ENCODE measurements at places on chromosomes 12 and 14.

DNA sequence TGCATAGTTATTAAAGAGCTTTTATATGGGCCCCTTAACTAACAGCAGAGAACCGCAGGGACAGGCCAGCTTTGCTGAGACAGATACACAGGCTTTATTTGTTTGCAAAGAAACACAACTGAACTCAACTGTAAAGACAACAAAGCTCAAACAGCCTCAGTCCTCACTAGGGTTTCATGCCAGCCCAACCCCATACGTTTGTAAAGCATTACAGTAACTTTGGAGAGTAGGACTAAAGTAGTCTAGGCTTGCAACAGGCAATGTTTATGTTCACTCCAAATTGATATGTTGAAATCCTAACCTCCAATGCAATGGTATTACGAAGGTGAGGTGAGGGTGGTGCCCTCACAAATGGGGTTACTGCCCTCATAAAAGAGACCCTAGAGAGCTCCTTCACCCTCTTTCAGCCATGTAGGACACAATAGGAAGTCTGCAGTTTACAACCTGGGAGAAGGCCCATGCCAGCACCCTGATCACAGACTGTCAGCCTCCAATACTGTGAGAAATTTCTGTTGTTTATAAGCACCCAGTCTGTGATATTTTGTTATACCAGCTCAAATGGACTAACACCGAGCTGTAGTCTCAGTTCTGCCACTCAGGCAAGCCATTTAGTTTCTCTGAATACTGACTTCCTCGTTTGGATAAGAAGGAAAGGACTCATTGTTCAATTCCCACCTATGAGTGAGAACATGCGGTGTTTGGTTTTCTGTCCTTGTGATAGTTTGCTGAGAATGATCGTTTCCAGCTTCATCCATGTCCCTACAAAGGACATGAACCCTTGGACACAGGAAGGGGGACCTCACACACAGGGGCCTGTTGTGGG lies 35.2 kb downstream of the PPM1H start:
- DNase-seq: no peak

DNA sequence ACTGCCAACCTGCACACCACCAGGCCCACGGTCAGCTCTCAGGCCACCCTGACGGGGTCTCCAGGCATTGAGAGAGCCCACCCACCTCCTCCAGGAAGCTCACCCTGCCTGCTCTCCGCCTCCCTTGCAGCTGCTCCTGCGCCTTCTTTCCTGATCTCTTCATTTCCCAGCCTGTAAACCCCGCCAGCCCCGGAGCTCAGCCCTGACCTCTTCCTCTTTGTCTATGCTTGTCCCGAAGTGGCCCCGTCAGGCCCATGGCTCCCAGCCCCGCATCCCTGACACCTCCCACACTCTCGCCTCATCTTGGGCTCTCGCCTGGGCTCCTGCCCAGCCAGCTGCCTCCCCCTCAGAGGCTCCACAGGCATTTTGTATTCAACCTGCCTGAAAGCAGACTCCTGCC lies 139.3 kb downstream of the CALM1 start:
- no peak for DNase-seq

- no peak for DNase-seq
Measured at GRCh38 chr14:34237081-34237480, 225.0 kb downstream of the SPTSSA start.

GRCh38 chr14:54652188-54652587 lies 85.3 kb downstream of the SAMD4A start:
- DNase-seq: no peak

GRCh38 chr12:86429824-86430223 lies 173.6 kb upstream of the MGAT4C start:
- no peak for DNase-seq

GRCh38 chr14:56044196-56044595 lies 74.0 kb upstream of the PELI2 start:
- no peak for DNase-seq

- DNase-seq: no peak
Measured at GRCh38 chr12:62379026-62379722, 87.5 kb upstream of the MON2 start.

DNA sequence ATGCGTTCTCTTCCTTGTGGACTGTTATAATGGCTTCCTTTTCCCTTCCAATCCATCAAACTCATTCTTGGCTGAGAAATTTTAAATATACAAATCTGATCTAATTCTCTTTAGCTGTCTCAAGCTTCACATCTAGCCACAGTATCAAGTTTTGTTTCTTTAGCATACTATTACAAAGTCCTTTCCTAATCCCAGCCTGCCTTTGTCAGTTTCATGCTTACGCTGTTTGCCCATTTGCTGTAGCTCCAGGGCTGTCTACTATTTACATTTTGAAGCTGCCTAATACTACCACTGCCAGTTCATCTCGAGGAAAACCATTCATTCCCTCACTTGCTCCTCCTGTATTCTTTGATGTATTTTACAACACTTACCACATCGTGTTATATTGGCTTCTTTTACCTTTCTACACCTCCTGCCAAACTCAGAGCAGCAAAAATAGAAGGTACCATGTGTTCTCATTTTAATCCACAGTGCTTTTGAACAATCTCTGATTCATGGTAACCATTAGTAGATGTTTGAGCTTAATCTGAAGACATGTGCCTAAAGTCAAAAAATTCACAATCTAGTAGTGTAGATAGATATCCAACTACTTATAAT lies 42.9 kb downstream of the ARID4A start:
- no peak for DNase-seq

GRCh38 chr14:67690011-67690410 lies 5.6 kb downstream of the RDH11 start:
- no peak for DNase-seq

DNA sequence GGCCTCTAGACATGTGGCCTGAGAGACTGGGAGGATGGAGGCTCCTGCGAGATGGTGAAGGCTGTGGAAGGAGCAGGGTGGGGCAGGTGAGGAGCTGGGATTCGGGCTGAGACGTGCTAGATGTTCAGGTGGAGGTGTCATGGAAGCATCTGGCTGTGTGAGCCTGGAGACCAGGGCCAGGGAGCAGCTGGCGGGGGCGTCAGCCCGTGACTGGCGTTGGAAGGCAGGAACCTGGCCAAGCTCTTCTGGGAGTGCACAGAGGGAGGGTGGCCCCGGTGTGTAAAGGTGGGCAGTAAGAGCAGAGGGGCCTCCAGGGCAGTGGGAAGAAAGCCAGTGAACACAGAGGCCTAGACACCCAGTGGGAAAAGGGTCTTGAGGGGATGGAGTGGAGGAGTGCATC lies 55.1 kb upstream of the RD3L start:
- no peak for DNase-seq

DNA sequence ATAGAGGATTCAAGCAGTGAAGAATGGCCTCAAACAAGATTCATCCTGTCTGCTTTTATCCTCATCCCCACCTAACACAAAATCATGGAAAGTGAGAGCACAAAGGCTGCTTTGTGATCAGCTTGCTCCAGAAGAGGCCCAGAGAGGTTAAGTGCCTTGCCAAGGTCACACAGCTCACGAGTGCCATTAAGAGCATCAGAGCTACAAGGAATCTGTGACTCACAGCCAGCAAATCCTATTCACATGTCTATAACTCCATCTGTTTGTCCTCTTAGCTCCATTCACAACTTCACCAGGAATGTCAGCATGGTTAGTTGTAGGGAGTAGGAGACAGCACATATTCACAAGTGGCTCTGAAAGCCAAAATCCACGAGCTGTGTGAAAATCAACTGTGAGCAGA lies 79.8 kb downstream of the TTC9 start:
- DNase-seq: no peak

DNA sequence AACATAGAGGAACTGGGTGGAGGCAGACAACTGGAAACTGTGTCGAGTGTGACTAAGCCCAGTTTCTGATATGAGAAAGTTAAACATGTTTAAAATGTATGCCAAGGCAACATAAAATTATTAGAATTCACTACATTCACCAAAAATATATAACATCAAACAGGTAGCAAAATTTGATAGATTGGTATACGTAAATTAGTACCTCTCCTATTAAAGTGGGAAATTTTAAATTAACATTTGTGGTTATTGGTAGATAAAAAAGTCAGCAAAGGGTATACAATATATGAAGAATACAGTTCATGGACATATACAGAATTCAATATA lies 53.0 kb downstream of the CCDC91 start:
- no peak for DNase-seq

DNA sequence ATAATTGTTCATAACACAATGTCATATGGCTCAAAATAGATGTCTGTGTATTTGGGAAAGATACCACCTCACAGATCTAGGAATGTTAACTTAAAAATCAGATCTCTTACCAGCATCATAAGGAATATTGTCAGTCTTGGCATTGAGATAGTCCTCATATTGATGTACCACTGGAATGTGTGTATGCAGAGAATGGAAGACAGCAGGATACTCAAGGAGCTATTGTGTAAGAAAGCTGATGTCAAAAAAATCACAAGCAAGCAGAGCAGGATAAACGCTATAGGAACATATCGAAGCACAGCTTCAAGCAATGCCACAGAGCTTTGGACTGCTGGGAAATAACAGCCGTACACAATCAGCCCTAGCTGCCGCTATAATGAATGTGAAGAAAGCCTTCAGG lies 45.1 kb upstream of the GRIN2B start:
- no peak for DNase-seq

- DNase-seq: no peak
Measured at GRCh38 chr12:64528616-64529015, 76.7 kb downstream of the TBK1 start.

- DNase-seq: peak; percentile 17
Measured at GRCh38 chr14:24398653-24399446, at the start of gene NYNRIN. NYNRIN (plus strand) TSS chr14:24399003; CDS start chr14:24399247, 244 bp downstream.

DNA sequence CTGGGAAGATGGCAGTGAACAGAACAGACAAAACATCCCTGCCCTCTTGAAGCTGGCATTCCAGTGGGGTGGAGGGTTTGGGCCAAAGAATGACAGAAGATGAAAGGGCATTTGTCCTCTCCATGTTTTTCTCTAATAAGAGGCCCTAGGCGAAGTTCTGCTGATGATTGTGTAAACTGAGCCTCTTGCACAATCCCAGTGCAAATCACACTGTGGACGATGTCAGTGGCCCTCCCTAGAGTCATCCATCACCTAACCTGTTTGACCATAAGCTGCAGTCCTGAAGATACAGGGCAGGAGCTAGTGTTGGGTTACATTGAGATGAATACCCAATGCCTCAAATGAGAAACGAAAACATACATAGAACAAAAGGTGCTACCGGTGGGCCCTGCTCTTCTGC lies 622.4 kb upstream of the TBX3 start:
- DNase-seq: no peak

GRCh38 chr12:58803908-58804307 lies 116.4 kb downstream of the LRIG3 start:
- DNase-seq: no peak

- no peak for DNase-seq
Measured at GRCh38 chr14:32757568-32757967, 181.1 kb upstream of the NPAS3 start.

- no peak for DNase-seq
Measured at GRCh38 chr12:120820884-120821510, 83.2 kb downstream of the SPPL3 start.

GRCh38 chr12:15597125-15597830 lies 191.9 kb downstream of the EPS8 start:
- DNase-seq: no peak

DNA sequence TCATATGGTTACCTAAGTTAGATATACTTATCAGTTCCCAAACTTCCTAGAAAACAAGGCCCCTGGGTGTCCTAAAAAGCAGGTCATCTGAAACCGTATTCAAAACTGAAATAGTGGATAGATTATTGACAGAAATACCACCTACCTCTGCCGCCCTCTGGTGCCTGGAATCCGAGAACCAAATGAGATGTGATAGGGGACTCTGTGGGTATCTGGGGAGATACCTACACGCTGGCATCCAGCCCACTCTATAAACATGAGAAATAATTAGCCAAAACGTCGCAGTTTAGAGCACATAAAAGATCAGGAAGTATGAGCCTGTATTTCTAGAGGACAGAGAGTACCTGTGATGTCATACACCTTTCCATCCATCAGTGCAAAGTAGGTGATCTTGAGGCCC lies 4.4 kb downstream of the ORMDL2 start:
- no peak for DNase-seq

- no peak for DNase-seq
Measured at GRCh38 chr12:26848156-26848825, 15.3 kb upstream of the ITPR2 start.

- no peak for DNase-seq
Measured at GRCh38 chr12:116161588-116161987, 115.9 kb downstream of the MED13L start.

DNA sequence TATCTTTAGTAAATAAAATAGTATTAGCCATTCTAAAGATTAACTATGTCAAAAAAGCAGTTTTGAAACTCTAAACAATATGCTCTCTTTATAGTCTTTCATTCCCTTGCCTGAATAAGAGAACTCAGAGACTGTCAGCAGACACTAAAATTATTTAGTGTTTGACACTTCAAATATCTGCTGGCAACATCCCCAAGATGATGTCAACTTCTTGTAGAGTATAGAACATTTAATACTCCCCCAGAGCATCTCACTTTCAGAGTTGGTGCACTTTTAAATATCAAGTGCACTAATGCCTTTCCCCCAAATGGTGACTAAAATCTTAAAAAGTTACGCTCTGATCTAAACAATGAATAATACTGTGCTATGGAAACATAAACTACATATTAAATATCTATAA lies 374.9 kb downstream of the SLC6A15 start:
- no peak for DNase-seq

- DNase-seq: no peak
Measured at GRCh38 chr14:92655419-92656201, 92.8 kb downstream of the LGMN start.

DNA sequence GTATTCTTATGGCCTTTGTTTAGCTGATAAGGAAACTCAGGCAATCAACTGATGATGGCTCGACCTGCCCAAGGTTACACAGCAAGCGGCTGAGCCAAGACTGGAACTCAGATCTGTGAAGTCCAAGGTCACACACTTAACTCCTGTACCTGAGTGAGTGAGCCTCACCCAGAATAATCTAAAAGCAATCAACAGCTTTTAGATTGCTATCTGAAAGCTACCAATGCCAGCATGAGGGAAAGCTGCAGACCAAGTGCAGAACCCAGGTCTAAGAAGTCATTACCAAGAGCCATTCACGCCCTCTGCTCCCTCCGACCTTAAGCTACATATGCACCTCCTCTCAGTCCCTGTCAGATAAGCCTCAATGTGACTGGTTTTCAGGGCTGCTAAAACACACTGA lies 12.1 kb downstream of the APPL2 start:
- DNase-seq: no peak

DNA sequence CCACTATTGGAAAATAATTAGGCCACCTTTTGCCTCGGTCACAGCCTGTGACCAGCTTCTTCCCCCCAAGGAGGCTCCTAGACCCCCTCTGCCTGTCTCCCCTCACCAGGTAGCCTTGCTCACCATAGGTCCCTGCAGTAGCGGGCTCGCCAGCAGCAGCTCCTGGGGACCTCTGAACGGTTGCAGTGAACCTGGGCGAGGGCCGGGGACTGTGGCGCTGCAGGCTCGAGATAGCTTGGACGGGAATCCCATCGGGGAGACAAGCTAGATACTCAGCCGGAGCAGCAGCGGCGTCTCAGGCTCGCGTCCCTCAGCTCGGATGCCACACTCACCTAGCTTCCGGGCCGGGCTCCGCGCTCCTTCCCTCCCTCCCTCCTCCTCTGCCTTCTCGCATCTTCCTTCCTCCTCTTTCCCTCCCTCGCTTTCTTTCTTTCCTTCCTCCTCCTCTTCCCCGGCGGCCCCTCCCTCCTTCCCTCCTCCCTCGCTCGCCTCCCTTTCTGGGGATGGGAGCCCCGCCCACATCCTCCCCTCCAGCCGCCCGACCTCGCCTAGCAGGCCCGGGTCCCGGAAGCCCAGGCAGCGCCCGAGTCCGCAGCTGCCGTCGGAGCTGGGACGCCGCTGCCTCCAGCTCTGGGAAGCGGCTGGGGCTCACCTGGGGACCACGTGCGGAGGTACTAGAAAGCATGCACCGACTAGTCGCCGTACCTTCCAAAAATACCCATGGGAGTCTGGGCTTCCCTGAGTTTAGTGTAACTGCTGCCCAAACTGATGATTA lies at the start of gene BMP4:
BMP4 (minus strand) TSS at position 399 of the 775 bp plus-strand sequence. CDS start 4,603 bp downstream, outside the sequence.
- DNase-seq: no peak
